Osteoblast (primary cell): ENCODE measurements at places on chromosomes 13 and 19.
A peak's percentile ranks its signal among the peaks of the same experiment; 100 is the strongest.

GRCh38 chr19:35509861-35510625, 3.4 kb downstream of the DMKN start:
- DNase-seq, result peak; percentile 96

DNA sequence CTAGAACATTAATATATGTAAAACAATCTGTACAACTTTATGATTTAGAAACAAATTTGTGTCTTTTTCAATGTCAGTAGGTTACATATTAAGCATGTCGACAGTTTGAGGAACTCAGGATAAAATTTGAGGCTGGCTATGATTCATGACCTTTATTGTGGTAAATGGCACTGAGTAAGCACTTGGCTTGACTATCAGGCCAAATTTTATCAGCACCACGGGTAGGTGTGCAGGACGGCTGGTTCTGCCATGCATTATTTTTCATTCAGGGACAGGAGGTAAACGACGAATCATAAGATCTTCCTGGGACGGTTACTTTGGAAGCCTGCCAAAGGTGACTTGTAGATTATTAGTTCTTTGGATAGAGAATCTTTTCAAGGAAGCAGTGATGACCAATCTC, 19.9 kb upstream of the CYP4F8 start:
- DNase-seq, result no peak

- DNase-seq, result no peak
Measured at GRCh38 chr13:50521831-50522149, 321.7 kb downstream of the DLEU7 start.

DNA sequence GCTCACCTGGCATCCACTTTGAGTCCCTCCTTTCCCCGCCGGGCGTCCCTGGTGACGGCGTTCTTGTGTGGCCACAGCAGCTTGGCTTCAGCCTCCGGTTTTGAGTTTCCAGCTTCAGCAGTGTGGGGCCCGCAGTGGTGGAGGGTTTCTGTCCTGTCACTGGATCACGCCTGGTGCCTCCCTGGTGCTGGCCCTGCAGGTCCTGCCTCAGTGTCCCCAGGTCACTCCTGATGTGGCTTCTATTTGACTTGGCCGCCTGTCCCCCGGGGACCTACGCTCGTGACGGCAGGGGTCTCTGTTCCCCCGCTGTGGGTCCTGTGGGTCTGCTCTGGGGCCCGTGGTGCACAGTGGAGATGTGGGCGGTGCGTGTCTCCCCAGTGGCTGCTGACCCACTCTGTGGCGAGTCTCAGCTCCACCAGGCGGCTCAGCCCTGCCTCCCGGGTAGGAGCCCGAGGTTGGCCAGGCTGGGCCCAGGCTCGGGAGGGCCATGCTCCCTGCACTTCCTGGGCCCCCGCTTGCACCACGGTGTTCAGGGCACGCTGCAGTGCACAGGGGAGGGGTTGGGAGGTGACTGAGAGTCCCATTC, 1.9 kb downstream of the ATP4B start:
- DNase-seq, result peak; percentile 39

GRCh38 chr13:109389456-109389855, 396.9 kb downstream of the IRS2 start:
- no peak for DNase-seq

GRCh38 chr13:95349267-95349666, 48.0 kb upstream of the ABCC4 start:
- no peak for DNase-seq

GRCh38 chr19:11479898-11480714, 740 bp downstream of the ELAVL3 start:
- DNase-seq, result peak; percentile 80

DNA sequence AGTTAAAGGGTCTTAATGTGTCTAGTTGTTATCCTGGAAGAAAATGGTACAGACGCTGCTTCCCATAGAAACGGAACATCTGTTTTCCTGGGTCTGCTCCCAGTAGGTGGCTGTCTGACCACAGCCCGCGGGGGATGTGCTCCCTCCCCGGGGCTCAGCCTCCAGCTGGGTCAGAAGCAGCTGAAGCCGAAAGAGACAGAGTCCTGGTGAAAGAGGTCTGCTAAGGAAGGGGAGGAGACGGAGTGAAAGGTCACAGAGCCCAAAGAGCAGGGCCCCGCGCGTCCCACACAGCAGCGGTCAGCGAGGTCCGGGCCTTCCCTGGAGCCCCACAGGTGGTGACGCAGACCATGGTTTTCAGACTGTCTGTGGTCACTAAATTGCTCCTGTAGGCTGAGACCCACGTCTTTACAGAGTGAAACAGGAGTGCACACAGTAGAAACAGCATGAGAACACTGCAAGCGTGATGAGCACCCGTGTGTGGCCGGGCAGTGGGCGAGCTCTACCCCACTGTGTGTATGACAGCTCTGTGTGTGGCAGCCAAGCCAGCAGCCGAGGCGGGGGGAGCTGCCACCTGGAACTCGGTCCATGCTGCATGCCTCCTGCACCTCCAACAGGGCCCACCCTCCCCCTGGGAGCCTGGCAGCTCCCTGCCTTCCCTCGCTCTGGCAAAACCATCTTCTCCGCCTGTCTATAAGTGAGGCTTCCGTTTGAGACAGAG, 52.0 kb upstream of the C13orf46 start:
- no peak for DNase-seq

DNA sequence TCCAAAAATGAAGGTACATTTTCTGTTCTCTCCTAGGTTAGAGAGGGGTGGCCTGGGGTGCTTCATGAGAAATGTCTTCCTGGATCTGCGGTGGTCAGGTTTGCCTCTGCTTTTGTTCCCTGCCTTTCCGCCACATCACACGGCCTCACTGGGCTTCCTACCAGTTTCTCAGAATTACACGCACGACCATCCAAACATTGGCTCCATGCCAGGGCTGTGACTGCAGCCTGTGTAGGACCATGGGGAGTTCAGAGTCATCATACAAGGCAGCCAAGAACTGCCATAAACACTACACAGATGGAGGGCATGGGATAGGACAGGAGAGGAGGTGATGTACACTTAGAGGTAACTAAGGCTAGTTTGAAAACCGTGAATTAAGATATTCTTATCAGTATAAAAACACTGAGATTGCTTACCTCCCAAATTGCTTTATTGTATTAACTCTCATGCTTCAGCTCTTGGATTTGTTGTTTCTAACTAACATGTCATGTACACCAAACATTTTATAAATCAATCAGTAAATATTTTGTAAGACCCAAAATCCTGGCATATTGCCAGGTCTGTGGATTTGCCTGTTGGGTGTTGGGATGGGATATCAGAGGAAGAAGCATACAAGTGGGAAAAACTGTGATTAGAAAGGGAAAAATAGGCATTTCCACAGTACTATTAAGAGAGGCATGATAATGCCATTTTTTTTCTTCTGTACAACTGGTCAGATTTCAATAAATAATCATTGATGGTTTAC, 45.2 kb downstream of the CDADC1 start:
- DNase-seq, result peak; percentile 80

- DNase-seq, result no peak
Measured at GRCh38 chr13:51626749-51627148, 42.5 kb downstream of the WDFY2 start.

GRCh38 chr13:50783717-50784290, 59.7 kb downstream of the DLEU7 start:
- no peak for DNase-seq

GRCh38 chr13:21670883-21671619, at the start of gene FGF9:
TSS of gene FGF9 (plus strand) at chr13:21671073. CDS start at chr13:21671913, 840 bp downstream.
- DNase-seq, result peak; percentile 99

DNA sequence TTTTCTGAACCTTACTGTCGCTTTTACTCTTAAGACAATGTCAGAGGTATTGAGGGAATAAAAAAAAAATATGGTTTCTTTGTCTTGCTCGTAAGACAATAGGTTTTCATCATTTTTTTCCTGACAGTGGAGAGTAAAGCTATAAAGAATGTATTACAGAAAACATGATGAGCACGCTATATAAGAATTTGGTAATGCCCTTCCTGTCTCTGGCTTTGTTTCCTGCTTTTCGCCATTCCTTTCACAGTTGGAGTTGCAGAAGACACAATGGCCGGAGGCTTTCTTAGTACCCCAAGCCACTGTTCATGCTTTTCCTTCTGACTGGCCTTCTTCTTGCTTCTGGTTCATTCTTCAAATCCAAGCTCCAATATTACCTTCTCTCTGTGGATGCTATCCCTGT, 101.0 kb upstream of the DACH1 start:
- DNase-seq, result no peak

DNA sequence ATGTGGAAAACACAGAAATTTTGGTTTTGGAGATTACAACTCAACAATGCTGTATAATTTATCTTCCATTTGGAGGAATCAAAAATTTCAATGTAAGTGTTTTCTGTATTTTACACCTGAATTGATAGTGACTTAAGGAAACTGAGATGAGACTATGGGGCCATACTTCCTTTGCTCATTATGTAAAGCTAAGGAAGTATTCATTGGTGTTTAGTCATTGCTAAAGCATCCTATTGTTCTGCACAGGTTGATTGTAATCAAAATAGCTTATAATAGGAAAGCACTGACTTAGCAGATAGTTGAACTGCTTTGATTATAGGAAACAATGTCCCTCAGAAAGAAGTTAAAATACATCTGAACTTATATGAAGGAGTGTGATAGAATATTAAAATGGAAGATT, 244.4 kb upstream of the SLITRK5 start:
- DNase-seq, result no peak

GRCh38 chr13:51453207-51453958, 547 bp upstream of the INTS6 start:
- DNase-seq, result peak; percentile 94
